ENCODE measurements at places on chromosomes 6 and 20.

DNA sequence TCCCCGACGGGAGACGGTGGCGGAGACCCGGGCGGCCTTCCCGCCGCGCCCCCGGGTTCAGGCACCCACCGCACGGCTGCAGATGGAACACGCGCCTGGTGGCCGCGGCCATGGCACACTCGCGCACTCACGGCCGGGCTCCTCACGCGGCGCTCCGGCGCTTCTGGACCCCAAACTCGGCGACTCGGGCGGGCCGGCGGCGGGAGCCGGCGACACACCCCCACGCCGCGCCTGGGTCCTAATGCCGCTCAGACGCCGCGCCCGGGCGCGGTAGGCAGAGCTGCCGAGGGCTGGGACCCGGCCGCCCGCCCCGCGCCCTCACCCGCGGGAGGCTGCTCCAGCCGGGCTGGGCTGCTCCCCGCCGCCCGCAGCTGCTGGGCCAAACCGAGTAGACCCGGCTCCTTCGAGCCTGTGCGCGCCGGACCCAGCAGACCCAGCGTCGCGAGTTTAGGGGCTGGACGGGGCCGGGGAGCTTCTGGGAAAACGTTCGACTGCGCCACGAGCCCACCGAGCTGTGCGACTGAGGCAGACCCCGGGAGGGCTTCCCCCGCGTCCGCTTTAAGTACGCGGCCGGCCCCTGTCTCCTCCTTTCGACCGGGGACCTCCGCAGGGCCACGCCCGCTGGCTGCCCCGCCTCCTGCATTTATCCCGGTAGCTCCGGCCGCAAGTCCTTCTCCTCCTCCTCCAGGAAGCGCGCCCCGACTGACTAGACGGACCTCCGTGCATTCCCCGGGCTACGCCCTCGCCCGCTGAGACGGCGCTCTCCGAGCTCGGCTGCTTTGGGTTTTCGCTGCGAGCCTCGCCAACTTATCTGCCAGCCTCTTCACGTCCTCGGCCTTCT lies at the start of gene SLC4A11:
Gene SLC4A11 (minus strand): TSS at position 165 of the 841 bp plus-strand sequence. CDS start 53 bp downstream, at position 112.
- no peak for DNase-seq

- DNase-seq, result no peak
These were observed 8.5 kb downstream of the SPTLC3 start for GRCh38 chr20:13017235-13017634.

- no peak for DNase-seq
These were observed 295.7 kb downstream of the CDC5L start for GRCh38 chr6:44682987-44683779.

DNA sequence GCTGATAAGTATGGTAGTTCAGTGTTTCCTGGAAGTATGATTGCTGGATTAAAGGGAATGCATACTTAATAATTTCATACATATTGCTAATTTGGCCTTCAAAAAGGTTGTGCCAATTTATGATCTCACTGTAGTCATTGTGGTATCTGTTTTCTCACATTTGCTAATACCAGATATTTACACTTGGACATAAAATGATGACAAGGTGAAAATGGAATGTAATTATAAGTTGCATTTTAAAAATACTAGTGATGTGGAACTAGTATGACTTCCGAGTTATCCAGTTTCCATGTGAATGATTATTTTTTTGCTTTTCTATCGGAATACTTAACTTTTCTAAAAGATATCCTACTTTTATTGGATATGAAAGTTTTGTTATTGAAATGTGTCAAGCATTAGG lies 15.4 kb downstream of the RWDD1 start:
- no peak for DNase-seq

DNA sequence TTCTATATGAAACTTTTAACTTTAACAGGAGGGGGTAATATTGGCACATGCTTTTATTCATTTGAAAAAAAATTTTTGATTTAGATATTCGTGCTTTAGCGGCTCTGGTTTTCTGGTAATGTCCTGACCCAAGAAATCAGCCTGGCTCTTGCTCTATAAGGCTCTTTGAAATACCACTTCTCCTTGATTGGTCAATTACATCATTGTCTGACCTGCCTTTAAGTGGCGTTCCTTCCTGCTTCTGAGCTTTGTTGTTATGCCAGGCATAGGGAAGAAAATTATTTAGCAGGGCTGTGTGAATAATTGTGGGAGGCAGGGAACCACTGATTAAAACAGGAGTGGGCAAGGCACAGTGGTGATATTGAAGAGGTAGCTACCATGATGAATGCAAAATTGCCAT lies 3.9 kb downstream of the RNF144B start:
- DNase-seq, result no peak

- DNase-seq, result no peak
These were observed 1.2 kb downstream of the ZNF335 start for GRCh38 chr20:45970646-45971424.

DNA sequence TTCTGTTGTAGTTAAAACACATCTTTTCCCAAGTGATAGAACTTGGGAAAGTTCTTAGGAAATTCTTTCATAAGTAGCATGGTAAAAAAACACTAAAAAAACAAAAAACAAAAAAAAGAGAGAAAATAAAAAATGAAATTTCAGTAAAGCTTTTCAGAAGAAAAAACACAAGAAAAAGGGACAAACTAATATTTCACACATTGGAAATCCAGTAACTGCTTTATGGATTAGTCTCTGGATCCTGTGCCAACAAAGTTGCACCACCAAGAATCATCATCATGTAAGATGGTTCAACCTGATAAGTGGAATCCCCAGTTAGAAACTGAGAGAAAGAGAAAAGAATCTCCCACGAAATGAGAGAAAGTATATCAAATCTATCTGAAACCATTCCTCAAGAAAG lies 144.2 kb downstream of the GMDS start:
- DNase-seq, result no peak

- DNase-seq, result no peak
These were observed 11.5 kb downstream of the SDC4 start for GRCh38 chr20:45336530-45337366.

GRCh38 chr6:88871498-88871897 lies 91.9 kb downstream of the RNGTT start:
- DNase-seq, result no peak

GRCh38 chr6:1601158-1602048 lies 8.3 kb upstream of the FOXC1 start:
- no peak for DNase-seq

DNA sequence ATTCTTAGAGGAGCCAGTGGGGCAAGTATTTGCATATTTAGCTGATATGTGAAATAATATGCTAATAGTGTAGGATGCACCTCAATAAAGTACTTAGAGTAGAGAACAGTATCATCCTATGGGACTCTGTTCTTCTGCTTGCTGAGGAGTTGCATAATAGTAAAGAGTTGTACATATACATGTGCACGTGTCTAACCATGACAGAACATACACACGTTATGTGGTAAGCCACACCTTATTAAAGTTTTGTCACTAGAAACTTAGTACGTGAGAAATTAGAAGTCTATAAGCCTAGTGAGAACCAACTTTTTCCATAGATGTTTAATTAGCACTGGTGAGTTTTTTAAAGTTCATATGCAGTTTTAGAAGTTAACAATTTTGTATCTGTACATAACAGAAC lies 80.7 kb downstream of the L3MBTL3 start:
- no peak for DNase-seq

DNA sequence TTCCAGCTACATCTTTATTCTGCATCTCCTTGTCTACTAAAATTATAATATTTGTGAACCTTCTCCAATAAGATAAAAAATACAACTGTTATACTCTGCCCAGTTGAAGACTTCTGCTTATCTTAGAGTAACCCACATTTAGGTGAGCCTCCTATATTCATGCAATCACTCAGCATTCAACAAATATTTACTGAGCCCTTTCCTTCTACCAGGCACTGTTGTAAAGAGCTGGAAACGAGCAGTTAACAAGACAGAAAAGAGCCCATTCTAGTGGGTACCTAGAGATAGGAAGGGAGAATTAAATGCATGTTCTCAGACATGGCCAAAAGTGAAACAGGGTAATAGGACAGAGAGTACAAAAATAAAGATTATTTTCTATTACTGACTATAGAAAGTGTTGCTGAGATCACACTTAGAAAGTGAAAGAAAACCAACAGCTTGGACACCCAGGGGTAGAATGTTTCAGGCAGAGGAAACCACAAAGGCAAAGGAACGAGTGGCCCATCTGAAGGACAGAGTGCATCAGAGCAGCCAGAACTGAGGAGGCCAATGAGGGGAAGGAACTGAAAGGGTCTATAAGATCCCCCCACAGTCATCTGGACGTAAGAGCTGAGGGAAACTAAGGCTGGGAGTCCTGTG lies 50.8 kb upstream of the SMLR1 start:
- no peak for DNase-seq

GRCh38 chr20:43669332-43669731 lies 2.4 kb downstream of the MYBL2 start:
- DNase-seq, result no peak

- DNase-seq, result no peak
These were observed 403.1 kb downstream of the BTBD9 start for GRCh38 chr6:38236631-38237030.

DNA sequence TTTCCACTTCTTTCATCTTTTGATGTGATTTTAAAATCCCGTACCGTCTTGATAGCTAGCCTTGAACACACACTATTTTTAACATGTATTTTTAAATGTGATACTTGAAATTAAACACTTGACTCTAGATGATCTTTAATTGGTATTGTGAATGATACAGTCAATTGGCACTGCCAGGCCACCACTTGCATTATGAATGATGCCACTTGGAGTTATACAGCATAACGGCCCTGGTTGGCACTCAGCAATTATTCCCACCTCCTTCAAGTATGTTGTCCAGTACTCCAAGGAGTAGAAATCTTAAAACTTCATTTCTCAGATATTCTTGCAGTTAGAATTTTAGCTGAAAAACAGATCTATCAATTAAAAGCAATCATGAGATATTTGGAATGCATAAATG lies 62.9 kb downstream of the TENT5A start:
- DNase-seq, result no peak

GRCh38 chr20:31915491-31916280 lies 36.2 kb downstream of the PDRG1 start:
- no peak for DNase-seq

- no peak for DNase-seq
These were observed 96.9 kb downstream of the PRSS35 start for GRCh38 chr6:83609248-83609647.

GRCh38 chr6:130962966-130963365 lies 100.1 kb downstream of the EPB41L2 start:
- no peak for DNase-seq

GRCh38 chr6:116145803-116146675 lies 20.1 kb upstream of the COL10A1 start:
- DNase-seq, result no peak

DNA sequence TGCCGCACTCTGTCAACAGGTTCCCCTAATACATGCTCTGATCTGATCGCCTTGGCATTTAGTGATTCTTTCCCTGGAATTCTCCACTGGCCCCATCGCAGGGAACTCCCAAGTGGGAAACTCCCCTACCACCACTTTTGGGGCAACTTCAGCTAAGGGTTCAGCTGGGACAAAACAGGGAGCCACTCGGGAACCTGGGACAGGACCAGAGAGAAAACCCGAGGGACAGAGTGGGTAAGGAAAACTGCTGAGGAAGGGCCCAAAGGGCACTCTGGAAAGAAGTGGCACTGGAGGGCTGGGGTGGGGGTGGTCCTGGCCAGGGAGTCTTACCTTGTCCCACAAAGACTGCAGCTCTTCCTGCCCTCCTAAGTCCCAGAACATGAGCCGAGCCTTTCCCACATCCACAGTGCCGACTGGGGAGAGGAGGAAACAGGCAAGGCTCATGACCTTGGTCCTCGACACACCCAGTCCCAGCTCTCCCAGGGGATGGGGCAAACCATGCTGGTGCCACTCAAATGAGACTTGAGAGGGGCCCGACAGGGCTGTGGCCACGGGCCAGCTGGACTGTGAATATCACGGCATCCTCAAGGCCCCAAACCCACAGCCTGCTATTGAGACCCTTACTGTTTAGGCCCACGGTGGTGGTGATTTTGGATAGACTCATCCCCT lies 1.6 kb downstream of the ARFRP1 start:
- no peak for DNase-seq

GRCh38 chr6:170291271-170292110 lies 613 bp upstream of the DLL1 start:
- no peak for DNase-seq

DNA sequence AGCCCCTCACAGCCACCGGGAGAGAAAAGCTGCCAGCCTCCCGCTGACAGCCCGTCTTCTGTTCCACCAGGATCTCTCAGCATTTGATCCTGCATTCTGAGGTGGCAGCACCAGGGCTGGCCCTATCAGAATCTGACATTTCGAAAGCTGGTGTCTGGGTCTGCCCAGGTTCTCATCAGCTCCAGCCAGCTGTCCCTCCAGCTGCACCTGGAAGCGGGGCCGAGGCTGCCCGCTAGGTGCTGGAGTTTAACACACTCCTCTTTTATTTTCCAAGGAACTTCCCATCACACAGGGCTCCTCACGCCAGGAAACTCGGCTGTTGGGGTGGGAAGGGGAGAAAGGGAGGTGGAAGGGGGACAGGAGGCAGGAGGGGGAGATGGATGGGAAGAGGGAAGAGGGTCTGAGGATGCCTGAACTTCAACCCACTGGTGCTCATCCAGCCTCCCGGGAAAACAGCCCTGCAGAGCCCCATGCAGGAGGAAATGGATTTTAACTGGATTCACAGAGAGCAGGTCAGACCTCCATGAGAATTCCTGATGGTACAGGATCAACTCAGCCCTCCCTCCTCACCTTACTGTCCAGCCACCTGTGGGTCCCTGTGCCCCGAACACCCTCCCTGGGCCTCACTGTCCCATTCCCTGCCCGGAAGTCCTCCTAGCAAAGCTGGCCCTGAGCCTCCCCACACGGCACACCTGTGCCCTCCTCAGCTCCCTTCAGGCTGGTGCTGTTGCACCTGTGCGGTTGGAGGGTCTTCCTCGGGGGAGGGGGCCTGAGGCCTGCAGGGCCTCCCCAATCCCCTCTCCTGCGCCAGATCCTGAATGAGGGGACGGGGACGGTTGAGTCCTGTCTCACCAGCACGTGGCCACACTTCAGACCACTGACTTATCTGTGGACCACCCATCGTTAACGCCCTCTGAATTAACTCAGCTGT lies 3.9 kb upstream of the LSM14B start:
- no peak for DNase-seq

All from stimulated activated CD4-positive, alpha-beta T cell treated with anti-CD3 and anti-CD28 coated beads, Interleukin-2, amount 100 ng/mL, for 4 hours (primary cell).